ENCODE measurements at places on chromosomes 6 and 20.

DNA sequence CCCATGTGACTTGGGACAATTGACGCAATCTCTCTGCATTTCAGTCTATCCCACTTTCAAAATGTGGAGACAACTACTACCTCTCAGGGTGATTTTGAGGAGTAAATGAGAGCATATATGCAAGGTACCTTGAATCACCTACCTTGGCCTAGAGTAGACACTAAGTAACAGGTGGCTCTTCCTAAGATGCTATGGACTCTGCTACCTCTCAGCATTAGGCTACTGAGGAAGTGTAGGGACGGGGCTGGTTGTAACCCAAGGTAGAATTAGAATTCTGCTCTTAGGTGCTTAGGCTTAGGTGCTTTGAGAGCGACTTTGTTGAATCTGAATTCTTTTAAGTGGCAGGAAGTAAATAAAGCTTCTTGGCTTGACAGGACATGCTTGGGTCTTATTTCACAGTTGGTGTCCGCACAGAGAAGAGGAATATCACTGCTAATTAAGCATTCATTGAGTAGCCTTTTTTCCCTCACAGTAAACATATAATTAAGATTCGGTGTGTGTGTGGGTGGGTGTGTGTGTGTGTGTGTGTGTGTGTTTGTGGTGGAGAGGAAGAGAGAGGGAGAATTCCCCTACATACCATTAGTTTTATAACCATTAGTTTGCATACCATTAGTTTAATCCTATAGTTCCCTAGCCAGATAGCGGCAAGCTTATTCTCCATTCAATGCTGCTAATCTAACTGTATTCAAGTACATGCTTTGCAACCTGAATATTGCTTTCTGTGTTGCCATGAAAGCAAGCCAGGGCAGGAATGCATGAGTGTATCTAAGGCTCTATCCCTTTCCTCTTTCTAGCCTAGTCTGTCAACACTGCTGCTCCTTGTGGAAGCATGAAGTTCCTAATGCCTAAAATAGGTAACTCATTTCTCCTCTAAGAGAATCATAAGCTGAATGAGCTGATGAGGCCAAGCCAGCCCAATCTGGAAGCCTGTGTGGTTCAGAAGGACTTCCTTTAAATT is 112.5 kb downstream of the IPCEF1 start:
- no peak for DNase-seq

- DNase-seq = no peak
Observed at GRCh38 chr6:140917911-140918310, 1214.8 kb upstream of the GJE1 start.

DNA sequence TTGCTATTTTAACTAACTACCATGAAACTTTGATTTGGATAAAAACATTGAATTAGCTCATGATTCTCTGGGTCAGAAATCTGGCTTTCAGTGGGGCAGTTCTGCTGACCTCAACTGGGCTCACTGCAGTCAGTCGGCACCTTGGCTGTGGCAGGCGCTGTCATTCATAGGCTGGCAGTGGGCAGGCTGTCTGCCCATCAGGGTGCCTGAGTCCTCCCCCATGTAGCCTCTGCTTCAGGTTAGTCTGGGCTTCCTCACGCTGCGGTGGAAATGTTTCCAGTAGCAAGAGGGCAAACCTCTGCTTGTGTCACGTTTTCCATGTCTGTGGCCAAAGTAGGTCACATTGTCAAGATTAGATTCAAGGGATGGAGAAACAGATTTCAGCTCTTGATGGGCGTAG is 251.0 kb upstream of the TCF21 start:
- DNase-seq = no peak

- no peak for DNase-seq
Observed at GRCh38 chr6:18491308-18492045, 104.3 kb downstream of the RNF144B start.

GRCh38 chr20:58661598-58662473 is 10.8 kb downstream of the STX16 start:
- DNase-seq = no peak

DNA sequence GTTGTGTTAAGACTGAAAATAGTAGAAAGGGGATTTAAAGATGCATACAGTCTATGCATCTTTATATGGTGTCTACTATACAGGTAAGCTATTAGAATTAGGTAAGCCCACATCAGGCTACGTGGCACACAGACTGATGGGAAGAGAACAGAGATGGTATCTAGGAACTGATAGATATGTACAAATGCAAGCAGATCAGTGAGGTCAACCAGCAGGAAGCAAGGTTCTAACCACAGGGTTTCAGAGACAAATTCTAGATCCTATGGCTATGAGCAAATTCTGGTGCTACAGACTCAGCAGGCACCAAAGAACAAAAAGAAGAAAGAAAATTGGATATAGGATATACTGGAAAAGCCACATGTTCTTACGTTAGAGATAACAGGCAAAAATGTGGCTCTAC is 110.6 kb downstream of the TRDN start:
- no peak for DNase-seq

GRCh38 chr20:60669211-60669610 is 582.9 kb upstream of the CDH4 start:
- no peak for DNase-seq
